Right lung (tissue), 10 donors: ENCODE measurements at places on chromosomes 1 and 21. TPM values are rescaled to one million over a fixed set of nuclear protein-coding genes. Genes with fewer than 3 reads are reported as not detected.

DNA sequence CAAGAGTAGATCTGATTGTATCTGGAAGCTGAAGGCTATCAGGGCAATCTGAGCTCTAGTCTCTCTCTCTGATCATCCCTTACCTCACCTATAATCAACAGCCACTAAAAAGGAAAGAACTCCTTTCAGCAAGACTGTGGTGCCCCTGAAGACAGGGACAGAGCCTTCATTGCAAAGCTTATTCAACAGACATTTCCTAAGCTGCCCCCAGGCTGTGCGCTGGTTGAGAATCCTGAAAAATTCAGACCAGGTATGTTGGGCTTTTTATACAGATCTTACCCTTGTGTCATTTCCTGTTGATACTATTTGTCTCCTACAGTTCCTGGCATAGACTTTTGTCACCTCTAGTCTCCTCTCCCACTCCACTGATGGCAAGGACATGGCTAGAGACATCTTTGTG lies 63.3 kb upstream of the PLA2G4A start:
- DNase-seq, result no peak

The LYPD8 gene
- not detected for polyA plus RNA-seq

The KCNA10 gene
- not detected for polyA plus RNA-seq

- no peak for DNase-seq
Observed at GRCh38 chr1:208540724-208541123, 296.5 kb upstream of the PLXNA2 start.

The APOBEC4 gene
- polyA plus RNA-seq, result 0.50 TPM

- no peak for DNase-seq
Observed at GRCh38 chr1:182634306-182635072, 30.3 kb upstream of the RGS16 start.

- DNase-seq, result no peak
Observed at GRCh38 chr1:46670134-46670533, 1.5 kb upstream of the TEX38 start.

The SPRTN gene
- 17.3 TPM for polyA plus RNA-seq

DNA sequence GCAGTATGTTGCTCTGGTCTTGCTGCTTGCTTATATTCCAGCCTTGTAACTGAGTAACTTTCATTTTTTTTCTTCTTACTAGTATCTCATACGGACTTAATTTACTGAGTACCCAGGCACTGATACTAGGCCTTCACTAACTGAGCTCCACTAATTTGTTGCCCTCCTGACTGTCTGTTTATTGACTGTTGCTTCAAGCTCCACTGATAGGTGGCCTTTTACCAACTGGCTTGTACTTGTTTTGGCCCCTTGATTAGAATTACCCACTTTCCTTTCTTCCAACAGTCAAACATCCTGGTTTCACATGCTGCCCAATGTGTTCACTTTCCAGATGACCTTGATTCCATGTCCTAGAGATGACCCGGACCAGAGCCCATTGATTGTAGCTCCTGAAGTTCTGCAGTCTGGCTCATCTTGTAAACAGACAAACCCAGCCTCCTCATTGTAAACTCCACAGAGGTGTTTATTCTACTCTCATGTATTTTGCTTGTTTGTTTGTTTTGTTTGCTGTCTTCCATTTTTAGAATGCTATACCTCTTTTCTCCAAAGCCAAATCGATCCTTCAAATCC lies 27.7 kb downstream of the RGS1 start:
- DNase-seq, result no peak

The EDARADD gene
- 5.3 TPM for polyA plus RNA-seq

- no peak for DNase-seq
Observed at GRCh38 chr1:9198538-9199361, 35.8 kb upstream of the H6PD start.

- no peak for DNase-seq
Observed at GRCh38 chr1:108824051-108824450, 32.8 kb downstream of the AKNAD1 start.

The LCE1F gene
- not detected for polyA plus RNA-seq

DNA sequence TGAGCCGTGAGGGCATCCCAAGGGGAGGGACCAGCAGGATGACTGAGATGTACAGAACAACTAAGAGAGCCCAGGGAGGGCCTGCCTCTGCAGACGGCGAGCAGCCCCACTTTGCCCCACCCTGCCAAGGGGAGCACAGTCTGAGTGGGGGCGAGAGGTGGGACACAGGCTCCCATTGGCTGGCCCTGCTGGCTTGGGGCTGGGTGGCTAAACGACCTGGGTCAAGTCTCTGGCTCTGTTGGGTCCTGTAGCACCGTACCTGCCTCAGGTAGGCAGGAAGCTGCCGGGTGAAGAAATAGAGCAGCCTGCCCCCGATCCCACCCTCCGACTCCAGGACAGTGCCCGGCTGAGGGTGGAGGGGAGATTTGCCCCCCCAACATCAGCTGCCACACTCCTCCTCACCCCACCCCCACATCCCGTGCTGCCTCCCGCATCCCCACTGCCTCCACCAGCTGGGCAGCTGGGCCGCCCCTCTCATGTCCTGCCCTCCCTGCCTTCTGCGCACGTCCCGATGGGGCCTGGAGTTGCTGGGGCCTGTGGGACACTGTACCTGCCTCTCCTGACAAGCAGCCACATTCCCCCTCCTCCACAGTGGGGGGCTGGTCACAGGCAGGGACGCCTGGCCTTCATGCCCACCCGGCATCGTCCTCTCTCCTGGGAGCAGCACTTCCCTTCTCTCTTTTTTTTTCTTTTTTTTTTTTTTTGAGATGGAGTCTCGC lies 12.6 kb upstream of the PLEKHG5 start:
- no peak for DNase-seq

GRCh38 chr1:191222206-191222605 lies 744.5 kb upstream of the BRINP3 start:
- DNase-seq, result no peak

The HTR1D gene
- polyA plus RNA-seq, result 0.22 TPM

The FMN2 gene
- polyA plus RNA-seq, result 1.8 TPM

The ADPRS gene
- 27.1 TPM for polyA plus RNA-seq

DNA sequence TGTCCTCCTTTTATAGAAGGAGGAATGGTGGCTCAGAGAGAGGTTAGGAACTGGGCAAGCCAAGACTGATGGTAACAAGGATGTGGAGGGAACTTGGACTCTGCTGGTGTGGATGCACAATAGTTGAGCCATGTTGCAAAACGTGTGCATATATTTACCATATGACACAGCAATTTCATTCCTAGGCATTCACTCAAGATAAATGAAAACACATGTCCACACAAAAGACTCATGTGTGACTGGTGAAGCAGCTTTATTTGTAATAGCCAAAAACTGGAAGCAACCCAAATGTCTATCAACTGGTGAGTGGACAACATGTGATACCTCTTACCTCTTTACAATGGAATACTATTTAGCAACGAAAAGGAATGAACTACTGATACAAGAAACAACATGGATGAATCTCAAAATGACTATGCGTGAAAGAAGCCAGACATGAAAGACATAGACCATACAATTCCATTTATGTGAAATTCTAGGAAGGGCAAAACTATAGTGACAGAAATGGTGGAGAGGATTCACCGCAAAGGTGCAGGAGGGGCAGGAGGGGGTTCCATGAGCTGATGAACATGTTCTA lies 36.2 kb downstream of the CAMK2N1 start:
- no peak for DNase-seq

The PTPRU gene
- 17.0 TPM for polyA plus RNA-seq

DNA sequence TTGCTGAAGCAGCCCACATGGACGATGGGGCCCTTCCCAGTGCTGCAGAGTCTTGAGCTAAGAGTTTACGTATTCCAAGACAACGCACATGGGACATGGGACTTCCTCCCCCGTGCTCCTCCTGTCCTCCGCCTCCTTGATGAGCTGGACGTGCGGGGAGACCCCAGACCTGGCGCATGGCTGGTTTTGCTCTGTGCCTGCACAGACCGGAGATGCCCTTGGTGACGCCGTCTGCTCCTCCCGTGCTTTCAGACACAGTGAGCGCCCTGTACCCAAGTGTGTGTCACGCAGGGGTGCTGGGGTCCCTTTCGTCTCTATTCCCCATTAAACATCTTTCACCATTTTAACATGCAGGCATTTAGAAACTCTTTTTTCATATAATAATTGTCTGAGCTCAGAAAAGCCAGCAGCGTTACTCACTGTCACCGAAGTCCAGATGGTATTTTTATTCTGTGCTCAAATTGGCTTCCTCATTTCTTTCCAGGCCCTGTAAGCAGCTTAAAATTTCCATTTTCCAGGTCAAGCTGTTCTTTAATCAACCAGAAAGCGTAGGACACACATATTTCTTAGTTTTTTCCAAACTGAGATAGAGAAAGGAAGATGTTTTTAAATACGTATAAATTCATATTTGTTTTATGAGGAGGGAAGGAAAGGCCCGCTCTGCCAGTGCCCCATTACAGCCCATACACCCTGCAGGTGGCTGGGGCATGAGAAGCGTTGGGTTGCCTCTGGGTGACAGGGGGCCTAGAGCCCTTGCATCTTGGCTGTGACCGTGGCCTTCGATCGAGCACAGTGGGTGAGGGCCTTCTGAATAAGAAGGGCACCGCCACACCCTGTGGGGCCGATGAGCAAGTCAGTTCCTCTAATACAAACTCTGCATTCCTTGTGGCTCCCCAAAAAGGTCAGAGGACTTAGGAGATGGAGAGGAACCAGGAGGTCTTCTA lies 17.9 kb upstream of the ZBTB21 start:
- DNase-seq, result no peak

DNA sequence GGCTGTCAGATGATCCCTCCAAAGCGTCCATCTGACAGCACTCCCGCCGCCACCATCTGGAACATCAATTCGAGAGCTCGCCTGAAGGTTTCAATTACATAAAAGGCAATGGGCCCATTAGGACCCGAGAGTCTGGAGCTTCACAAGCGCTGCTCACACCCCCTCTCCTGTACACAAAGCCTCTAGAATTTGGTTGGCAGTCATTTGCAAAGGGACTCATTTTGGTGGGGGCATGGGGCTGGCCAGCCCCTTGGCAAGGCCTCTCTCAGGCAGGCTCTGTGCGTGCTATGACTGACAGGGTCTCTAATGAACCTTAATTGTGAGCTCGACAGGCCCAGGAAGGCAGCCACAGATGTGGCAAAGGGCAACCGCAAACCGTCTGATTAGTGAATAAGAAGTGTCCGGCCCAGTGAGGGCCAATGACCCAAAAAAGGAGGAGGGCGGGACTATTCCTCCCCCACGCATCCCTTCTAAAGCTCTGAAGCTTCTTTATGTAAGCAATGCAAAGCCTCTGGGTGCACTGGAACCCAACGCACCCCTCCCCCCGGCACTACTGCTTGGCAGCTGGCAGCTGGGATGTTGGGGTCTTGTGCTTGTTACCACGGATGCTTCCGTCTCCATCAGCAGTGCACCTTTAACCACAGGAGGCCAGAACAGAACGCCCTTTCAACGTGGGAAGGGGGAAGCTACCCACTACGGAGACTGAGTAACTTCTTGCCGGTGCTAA lies 79.4 kb downstream of the CAPZB start:
- DNase-seq, result peak; percentile 74
